ENCODE measurements at places on chromosomes 4 and X.

GRCh38 chrX:53440621-53441517 lies 6.7 kb upstream of the HSD17B10 start:
- DNase-seq: no peak

- no peak for DNase-seq
Observed at GRCh38 chrX:24018809-24019208, 8.2 kb downstream of the KLHL15 start.

- DNase-seq: no peak
Observed at GRCh38 chr4:155974476-155974749, 20.7 kb upstream of the CTSO start.

DNA sequence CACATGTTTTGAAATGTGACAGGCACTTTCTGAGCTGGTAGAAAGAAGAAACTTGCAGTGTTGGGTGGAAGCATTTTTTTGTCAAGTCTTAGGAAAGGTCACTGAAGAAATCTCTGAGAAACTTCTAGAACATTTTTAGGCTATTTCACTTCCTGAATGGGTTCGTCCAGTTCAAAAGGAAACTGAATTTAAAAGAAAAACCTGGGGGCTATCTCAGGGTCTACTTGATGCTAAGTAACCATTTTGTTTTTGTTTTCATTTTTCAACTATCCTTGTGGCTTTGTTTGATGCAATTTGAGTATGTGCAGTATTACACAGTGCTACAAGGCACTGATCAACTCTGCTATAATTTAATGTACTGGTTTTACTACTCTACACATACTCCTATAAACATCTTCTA lies 34.0 kb upstream of the AMOT start:
- DNase-seq: no peak

GRCh38 chr4:139633661-139634060 lies 32.0 kb upstream of the MGST2 start:
- DNase-seq: peak; percentile 63

- no peak for DNase-seq
Observed at GRCh38 chr4:18197467-18197866, 175.9 kb upstream of the LCORL start.

DNA sequence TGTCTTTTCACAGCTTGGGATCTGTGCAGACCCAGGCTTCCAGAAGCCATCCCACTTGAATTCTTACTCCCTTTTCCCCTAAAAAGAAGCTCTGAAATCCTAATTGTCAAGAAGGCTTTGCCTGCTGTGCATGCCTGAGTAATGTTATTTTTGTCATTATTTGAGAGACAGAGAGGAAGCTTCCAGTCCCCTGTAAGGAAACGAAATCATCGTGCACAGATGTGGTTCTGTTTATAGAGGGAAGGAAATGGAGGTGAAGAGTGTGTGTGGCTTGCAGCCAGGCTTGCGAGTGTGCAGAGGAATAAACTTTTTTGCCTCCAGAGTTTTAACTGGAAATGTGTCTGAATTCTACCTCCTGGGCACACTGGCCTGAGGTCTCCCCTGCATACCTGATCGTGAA lies 70.2 kb downstream of the TBL1X start:
- no peak for DNase-seq

DNA sequence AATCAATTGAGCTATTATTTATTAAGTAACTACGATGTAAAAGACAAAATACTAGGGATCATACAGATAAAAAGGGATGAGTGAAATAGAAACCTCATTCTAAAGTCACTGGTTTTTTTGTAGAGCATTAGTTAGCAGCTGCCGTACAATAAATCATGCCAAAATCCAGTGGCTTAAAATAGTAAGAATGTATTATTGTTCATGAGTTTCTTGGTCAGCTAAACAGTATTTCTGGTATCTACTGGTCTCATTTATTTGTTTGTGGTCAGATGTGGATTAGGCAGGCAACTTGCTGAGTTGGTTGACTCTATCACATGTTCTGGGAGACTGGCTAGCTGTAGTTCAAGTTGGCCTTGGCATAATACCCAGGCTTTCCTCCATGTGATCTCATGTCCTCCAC lies 667.3 kb downstream of the GALNTL6 start:
- no peak for DNase-seq

- no peak for DNase-seq
Observed at GRCh38 chr4:87975466-87975865, at the start of gene SPP1. Gene SPP1, plus strand, starts transcription at chr4:87975714. Its CDS starts 1,182 bp downstream, at chr4:87976896.

DNA sequence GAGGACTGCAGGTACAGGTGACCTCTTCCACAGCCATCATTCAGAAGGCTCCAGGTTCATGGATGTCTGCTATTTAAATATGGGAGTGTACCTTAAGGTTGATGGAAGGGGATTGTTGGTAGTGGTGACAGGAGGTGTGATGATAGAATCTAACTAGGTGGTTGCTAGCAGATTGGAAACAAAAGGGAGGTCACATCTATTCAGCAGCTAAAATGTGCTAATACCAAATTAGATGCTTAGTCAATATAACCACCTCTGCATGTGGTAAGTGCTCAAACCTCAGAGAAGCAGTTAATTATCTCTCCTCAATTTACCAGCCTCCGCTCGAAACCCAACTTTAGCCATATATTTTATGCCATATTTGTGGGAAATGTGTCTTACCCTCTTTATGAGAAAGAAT lies 98.7 kb upstream of the CCSER1 start:
- DNase-seq: no peak

DNA sequence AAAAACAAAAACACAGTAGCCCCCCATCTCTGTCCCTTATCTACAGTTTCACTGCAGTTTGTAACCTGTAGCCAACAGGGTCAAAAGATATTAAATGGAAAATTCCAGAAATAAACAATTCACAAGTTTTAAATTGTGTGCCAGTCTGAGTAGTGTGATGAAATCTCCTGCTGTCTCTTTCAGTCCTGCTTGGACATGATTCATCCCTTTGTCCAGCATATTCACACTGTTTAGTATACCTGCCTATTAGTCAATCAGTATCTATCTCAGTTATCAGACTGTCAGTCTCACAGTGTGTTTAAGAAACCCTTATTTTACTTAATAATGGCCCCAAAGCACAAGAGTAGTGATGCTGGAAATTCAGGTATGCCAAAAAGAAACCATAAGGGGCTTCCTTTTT lies 21.9 kb downstream of the CNOT6L start:
- no peak for DNase-seq

GRCh38 chr4:77819404-77819842 lies 255 bp upstream of the CNOT6L start:
- no peak for DNase-seq

GRCh38 chrX:9582956-9583355 lies 118.1 kb downstream of the TBL1X start:
- no peak for DNase-seq

All from H1 (cell line).